ENCODE measurements at places on chromosomes 2 and 18.

- DNase-seq = no peak
These were observed 40.5 kb downstream of the CROCC2 start for GRCh38 chr2:240946654-240947053.

- no peak for DNase-seq
These were observed 69.1 kb downstream of the PDK1 start for GRCh38 chr2:172624996-172625395.

- peak; percentile 94 for DNase-seq
These were observed 56.6 kb downstream of the RPL37A start for GRCh38 chr2:216555274-216555673.

DNA sequence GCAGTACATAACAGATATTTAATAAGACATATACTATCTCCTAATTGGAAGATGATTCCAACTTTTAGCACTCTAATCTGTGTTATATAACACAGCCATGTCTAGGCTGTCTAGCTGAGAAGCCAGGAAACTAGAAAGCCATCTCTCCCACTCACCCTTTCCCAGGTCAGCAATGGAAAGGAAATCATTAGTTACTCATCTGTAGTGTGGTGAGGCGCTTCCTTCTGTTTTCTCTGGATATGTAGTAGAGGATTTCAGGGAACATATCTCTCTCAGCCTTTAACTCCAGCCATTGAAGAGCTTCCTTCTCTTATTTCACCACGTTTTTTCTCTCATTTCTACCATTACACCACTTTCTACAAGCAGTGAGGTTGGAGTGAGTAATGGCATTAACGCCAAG is 19.4 kb downstream of the RBBP8 start:
- DNase-seq = no peak

DNA sequence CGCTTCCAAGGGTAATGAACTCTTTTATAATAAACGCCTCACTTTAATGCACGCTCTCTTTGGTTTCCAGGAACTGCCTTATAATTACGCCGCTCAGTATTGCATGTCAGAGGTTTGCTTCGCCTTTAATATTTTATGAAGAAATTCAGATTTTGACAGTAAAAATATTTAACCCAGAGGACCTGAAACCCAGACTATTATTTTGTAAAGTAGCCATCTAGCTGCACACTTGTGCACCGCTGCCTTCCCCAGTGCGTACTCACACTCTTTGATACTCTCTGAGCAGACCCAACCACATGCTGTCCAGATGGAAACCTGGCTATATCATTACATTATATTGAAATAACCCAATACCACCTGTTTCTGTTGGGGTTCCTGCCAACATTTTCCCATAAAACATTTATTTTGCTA is 270.1 kb downstream of the C1D start:
- DNase-seq = no peak

DNA sequence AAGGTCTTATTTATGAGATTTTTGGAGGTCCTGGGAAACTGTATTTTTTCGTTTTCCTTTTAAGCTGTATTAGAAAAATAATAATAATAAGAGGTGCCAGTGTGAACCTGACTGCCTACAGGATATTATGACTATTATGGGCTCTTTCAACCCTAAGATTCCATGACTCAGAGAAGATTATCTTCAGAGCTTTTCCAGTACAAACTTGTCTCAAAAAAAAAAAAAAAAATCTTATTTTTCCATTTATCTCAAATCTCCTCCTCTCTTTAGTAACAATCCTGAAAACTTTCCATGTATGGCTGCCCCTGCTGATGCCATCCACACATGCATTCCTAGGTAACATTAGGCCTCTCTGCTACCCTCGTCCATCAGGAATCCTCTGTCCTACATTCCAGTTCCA is 36.7 kb upstream of the RPE start:
- no peak for DNase-seq

GRCh38 chr18:61724532-61724931 is 168.3 kb downstream of the RNF152 start:
- no peak for DNase-seq

GRCh38 chr2:203721781-203722300 is 15.4 kb downstream of the CD28 start:
- DNase-seq = no peak

- DNase-seq = no peak
These were observed 221.8 kb downstream of the INSIG2 start for GRCh38 chr2:118309946-118310680.

DNA sequence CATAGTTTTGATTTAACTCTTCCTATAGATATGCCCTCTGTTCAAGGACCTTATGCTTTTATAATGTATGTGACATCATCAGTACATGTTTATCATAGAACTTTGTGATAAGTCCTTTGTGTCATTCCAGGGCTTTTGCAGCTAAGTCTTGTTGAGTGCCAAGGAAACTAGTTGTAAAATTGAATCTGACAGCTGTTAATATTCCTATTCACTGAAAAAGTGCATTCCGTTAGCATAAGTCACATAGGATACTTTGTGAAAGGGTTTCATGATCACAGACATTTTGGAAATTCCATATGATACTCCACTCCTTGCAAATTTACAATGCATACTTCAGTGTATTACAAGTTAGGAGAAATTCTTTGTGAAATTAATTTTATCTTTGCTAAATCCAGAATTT is 503.4 kb downstream of the CCDC85A start:
- no peak for DNase-seq

DNA sequence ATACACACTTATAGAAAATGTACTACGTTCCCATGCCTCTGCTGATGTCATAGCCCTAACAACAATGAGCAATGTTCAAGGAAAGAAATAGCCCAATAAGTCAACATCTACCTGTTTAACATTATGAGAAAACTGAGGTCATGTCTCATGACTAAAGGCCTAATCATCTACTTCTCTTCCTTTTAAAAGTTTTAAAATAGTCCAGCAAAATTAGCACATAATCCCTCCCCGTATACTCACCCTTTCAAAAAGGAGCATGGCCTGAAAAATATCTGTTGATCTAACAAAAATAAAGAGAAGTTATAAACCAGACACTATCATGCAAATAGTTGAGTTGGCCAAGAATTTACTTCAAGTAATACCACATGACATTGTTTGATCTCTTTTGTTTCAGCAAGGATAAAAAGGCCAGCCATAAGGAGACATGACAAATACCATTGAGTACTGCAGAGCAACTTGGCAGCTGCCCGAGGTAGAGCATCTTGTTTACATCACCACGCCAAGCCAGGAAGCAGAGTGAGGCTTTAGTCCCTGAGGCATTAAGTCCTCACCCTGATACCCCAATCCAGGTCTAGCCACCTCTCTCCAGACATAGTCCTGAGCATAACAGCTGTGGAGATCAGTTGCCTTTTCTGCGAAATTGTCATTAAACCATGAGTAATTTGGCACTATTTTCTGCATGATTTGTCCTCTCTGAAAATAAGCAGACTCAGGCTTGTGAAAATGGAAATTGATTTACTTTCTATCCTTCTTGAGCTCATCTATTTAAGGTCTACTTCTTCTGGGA is 137.4 kb upstream of the ETAA1 start:
- DNase-seq = peak; percentile 78

Measured in NCI-H446 treated with DMSO at 0.1 percent for 48 hours (cell line).